ENCODE measurements at places on chromosomes 5 and 9.
A peak's percentile ranks its signal among the peaks of the same experiment; 100 is the strongest.

DNA sequence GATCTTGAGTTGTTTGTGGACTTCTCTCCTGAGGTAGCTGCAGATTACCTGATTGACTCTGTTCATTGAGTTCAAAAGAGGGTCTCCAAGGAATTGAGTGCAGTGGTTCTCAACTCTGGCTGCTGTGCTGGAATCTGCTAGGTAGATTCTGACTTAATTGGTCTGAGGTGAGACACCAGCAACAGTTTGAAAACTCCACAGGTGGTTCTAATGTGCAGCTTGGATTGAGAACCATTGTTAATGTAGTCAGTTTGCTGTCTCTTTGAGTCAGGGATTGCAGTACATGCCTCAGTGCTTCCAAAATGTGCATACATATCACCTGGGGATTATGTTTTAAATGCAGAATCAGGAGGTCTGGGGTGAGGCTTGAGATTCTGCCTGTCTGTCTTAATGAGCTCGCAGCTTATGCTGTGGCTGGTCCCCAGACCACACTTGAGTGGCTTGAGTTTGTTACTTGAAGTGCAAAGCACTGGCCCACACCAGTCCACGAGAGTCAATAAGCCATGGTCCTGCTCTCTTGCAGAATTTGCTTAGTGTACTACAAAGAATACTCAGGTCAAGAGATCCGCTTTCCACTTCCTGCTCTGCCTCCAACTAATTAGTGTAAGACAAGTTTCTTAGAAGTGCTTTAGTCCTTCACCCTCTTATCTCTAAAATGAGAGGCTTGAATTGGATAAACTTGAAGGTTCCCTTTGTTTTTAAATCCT, 82.3 kb downstream of the ATG10 start:
- DNase-seq, result no peak

DNA sequence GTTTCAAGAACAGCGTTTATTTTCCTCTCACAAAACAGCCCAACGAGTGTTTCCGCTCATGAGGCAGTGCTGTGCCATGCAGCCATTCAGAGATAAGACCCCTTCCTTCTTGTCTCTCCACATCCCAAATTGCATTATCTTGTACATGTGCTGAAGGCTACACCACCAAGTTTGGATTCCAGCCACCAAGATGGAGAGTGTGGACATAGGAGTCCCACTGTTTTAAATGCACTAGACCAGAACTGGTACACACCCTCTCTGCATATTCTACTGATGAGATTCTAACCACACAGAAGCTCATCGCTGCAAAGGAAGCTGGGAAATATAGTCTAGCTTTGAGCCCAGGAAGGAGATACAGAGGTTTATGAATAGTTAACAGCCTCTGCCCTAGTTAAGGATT, 509.4 kb downstream of the NFIB start:
- DNase-seq, result no peak

DNA sequence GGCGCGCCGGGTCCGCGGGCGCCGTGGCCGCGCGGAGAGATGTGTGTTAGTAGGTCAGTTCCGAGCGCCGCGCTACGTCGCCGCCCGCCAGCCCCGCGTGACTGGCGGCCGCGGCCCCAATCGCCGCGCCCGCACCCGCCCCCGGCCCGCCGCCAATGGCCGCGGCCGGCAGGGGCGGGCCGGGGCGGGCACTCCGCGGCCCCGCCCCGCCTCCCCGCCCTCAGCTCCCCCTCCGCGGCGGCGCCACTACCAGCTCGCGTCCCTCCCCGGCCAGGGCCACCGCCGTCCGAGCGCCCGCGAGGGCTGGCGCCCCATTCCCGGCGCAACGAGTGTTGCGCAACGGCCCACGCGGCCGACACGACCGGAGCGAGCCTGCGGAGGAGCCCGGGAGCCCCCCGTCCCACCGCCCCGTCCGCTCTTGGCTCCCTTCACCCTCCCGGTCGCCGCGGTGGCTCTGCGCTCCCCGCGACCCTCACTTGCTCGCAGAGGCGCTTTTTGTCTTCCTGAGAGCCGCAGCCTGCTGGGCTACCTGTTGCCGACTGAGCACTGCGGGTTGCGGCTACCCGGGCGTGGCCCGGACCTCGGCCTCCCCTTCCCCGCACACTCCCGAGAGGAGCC, at the start of gene NFIL3:
TSS of gene NFIL3 (minus strand) at position 48 of the 618 bp plus-strand sequence. CDS start 13,098 bp downstream, outside the sequence.
- DNase-seq, result no peak

GRCh38 chr5:53399926-53400697, 80.3 kb upstream of the FST start:
- no peak for DNase-seq

DNA sequence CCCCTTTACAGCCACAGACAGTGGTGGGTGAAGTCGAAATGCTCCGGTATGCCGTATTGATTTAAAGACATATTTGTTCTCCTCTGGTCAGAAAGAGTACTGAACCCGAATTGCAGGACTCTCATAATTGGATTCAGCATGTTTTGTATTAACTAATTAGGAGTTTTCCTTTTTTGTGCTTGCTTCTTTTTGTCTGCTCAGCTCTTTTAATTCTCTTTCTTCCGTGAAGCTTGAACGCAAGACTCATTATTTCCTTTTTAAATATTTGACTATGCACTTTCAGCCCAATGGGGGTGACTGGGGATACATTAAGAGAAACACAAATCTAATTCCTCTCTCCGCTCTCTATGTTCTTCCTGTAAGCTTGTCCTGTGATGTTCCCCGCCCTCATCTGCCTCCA, 246.6 kb upstream of the IRX2 start:
- no peak for DNase-seq

DNA sequence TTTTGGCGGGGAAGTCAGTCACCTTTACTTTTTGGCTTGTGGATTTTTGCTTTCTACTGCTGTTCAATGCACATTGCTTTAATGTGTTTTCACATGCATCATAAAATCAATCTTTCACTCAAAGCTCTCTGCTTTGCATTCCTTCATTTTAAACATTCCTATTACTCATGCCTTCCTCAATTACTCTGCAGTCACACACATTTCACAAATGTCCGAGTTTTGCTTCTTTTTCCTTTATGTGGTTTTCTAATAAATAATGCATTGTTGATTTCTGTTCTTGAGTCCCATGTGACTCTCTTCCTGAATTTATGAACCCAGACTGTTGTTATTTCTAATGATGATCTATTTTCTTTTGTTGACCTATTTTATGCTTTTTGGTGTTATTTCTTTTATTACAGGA, 82.3 kb upstream of the EPB41L4B start:
- DNase-seq, result no peak

- DNase-seq, result no peak
Observed at GRCh38 chr5:30040488-30041118, 1152.9 kb upstream of the CDH6 start.

- DNase-seq, result no peak
Observed at GRCh38 chr9:114077162-114077837, 800 bp downstream of the AMBP start.

DNA sequence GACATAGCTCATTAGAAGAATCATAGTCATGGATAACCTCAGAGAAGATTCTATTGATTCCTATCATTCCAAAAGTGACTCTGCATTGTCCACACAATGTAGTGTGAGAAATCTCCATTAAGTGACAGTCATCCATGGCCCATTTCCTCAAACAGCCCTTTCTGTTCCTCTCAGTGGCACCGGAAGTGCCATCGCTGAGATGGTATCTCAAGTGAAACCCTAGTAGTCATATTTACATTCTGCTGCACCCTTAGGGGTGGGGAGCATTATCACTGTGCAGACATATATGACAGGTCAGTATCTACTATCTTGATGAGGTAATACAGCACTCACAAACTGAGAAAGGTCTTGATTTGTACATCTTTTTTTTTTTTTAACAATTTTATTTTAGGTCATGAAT, 55.4 kb upstream of the MIER3 start:
- DNase-seq, result no peak

DNA sequence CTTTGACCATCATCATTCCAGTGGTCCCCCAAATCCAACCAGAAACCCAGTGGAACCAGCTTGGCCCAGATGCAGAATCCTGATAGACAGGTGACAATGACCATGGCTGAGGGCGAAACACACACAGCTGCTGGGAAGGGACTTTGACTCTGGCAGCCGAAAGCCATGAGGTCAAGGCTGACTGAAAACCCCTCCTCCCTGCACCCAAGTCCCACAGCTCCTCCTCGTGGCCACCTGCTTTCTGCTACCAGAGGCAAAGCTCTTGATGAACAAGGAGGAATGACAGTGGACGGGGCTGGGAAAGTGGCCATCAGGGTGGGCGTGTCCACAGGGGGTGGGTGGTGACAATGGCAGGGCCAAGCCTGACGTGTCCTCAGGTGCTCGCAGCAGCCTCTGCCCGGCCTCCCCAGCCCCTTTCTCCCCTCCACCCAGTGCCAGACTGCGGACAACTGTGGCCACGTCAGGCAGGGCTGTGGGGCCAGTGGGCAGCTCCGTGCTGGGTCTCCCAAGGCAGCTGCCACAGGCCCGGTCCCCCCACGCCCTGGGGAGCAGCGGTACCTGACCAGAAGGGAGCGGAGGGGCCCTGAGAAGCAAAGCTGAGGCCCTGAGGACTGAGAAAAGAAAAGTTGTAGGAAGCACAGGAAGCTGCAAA, 30.8 kb upstream of the SARDH start:
- no peak for DNase-seq

DNA sequence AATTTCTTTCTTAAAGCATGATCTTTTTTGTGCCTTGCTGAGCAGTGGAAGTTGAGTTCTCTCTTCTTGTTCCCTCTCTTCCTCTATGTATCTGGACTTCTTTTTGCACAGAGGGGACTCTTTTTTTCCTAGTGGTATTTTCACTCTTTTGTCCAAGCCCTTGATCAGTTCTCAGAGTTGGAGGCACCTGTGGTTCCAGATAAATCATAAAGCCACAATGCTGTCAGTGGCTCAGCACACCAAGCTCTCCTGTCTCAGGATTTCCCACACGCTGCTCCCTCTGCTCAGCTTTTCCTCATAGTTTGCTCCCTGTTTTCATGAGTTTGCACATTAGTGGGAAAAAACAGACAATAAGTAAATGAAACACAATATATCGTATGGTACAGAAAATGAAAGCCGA, 110.3 kb upstream of the ZNF608 start:
- DNase-seq, result no peak

- peak; percentile 68 for DNase-seq
Observed at GRCh38 chr9:14768405-14769229, 46.1 kb upstream of the CER1 start.

DNA sequence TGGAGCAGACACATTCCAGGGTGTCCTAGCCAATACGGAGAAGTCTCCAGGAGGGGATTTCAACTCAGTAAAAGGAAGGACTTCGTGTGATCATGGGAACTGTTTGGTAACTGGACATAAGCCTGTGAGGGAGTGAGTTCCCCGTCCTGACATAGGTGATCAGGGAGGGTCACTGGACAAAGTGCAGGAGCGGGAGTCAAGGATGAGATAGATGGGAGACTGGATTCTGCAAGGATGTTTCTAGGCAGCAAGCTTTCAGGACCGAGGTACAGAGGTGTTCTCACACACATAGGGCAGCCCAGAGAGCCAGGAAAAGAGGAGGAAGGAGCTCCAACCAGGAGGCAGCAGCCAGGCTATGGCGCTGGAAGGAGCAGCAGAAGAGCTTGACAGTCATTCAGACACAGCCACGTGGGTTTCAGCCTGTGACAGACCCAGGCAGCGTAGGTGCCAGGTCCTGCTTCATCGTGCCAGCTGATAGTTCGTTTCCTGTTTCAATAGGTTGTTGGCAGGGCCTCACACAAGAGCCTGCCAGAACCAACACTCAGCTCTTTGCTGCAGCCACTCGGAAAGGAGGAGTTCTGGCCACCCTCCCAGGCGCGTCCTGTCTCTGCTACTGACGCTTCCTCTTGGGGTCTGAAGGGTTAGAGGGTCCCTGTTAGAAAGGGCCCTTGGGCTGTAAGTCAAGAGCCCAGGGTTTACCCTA, 84.1 kb downstream of the AMBP start:
- peak; percentile 54 for DNase-seq

DNA sequence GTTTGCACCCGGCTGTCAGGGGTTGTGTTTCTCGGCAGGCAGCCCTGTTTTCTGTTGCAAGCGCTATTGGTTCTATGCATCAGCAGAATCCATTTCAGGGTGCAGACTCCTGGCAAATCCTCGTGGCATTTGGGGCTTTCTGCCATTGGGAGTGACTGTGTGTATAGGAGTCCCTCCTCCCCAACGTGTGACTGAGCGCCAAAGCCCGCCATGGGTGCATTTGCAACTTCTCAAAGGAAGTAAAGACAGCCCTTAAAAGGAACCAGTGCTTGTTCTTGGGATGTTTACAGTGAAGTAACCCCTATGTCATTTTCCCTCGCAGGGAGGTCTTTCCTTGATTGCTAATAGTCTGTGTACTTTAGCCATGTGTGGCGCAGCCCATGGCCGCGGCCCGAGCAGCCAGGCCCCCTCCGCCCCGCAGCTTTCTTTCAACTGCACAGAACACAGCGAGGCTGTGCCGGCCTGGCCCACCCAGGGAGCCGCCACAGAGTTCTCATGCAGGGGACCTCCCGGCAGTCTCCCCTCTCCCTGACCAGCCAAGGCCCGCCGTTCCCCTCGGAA, 175.6 kb downstream of the HSD17B3 start:
- no peak for DNase-seq
